Fibroblast of gingiva (primary cell): ENCODE measurements at places on chromosomes 12 and 14.

GRCh38 chr12:7959701-7960121, 23.7 kb upstream of the SLC2A3 start:
- no peak for DNase-seq

GRCh38 chr12:69068448-69068847, 135.5 kb upstream of the CPM start:
- no peak for DNase-seq

DNA sequence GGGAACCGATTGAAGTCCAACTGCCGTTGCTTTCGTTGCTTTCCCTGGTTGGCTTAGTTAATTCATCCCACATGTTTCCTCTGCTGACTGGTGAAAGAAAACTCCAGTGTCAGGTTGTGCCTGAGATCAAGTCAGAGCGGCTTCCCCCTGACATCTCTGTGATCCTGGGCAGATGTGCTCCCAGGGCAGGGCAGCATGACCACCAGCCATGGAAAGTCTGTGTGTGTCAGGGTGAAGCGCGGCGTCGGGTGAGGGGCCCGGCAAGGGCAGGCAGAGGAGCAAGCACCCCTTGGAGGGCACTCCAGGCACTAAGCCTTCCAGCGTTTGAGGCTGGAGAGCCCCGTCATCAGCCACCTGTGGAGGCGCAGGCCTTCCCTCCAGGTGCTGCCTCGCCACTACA, 54.5 kb upstream of the IGF1 start:
- no peak for DNase-seq

DNA sequence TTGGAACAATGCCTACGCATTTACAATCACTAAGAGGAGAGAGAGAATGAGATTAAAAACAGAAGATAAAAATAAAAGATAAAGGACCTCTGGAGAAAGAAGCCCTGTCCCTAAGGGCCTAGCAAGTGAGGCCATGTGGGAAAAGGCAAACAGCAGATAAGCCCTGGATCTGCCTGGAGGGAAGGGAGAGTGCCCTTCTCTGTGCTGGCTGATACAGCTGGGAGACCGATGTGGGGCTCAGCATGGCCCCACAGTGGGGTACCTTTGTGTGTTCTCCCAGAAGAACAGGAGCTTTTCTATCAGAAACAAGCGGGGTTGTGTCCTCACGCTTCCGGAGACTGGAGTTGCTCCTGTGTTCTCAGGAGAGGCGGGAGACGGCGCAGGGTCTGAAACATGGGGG, 59.9 kb downstream of the TMCC3 start:
- DNase-seq: no peak

GRCh38 chr12:2324387-2324786, 271.6 kb downstream of the CACNA1C start:
- no peak for DNase-seq

DNA sequence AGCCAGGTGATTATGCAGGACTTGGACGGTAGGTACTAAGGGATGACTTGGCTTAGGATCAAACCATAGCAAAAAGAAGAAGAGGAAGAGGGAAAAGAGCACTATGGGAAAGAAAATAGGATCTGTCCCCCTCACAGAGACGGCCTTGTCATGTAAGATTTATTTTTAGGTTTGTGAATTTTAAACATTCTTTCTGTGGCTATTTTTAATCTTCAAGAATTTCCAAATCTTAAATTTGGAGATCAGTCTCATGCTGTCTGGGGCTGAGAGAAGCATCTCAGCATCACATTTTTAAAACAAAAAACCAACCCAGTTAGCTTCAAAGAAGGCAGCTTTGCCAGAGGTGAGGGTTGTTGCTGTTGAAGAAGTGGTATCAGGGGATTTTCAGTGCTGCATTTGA, 52.6 kb upstream of the STRN3 start:
- DNase-seq: no peak

DNA sequence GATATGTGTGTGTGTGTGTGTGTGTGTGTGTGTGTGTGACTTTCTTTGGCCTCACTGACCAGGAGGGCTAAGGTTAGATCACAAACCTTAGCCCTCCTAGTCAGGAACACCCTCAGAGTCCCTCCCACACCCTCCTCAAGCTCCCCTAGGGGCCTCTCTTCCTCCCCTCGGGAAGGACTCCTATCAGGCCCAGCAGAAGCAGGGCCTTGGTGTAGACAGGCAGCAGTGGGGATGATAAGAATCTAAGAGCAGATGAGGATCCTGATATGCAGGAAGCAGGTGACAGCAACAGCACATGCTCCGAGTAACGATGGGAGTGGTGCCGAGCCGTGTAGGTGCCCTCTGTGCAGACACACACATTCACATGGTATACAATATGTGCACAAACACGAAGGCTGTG, 20.7 kb downstream of the PLEK2 start:
- no peak for DNase-seq

GRCh38 chr14:63745858-63746425, 18.1 kb upstream of the SGPP1 start:
- no peak for DNase-seq

GRCh38 chr12:3225154-3225795, 148.1 kb downstream of the TSPAN9 start:
- no peak for DNase-seq

DNA sequence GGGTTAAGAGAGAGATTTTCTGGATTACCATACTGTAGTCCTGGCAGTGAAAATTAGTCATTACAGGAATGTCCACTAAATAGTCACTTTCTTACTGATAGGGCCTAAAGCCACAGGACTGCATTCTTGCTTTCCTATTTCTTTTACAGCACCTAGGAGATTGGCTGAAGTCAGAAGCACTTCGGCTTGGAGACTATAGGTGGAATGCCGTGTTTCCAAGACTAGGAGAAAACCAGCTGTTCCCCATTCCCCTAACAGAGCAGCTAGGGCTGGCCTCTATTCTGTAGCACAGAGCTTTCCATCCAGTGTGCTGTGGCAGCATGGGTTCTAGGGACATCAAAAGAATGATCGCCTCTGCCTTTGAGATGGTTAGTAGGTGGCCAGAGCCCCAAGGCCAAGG, 15.1 kb downstream of the PIGH start:
- no peak for DNase-seq

- no peak for DNase-seq
These were observed 612.7 kb upstream of the ATP2B1 start for GRCh38 chr12:90321369-90321768.

- DNase-seq: no peak
These were observed 9.6 kb upstream of the SMARCC2 start for GRCh38 chr12:56198836-56199235.

DNA sequence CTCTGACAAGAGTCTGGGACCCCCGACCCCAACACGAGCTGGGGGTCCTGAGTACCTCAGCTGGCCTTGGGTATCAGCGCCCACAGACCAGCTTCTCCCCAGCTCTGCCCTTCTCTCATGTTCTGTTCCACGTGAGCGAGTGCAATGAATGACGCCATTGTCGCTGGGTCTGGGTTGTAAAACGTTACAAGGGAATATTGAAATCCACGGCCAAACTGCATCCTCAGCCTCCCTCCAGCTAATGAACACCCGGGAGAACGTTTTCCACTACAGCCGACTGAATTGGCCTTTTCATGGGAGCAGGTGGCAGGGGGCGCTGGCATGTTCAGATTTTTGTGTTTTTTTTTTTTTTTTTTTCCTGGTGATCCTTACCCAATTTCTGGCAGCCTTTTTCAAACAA, 34.7 kb downstream of the TBX5 start:
- DNase-seq: no peak

DNA sequence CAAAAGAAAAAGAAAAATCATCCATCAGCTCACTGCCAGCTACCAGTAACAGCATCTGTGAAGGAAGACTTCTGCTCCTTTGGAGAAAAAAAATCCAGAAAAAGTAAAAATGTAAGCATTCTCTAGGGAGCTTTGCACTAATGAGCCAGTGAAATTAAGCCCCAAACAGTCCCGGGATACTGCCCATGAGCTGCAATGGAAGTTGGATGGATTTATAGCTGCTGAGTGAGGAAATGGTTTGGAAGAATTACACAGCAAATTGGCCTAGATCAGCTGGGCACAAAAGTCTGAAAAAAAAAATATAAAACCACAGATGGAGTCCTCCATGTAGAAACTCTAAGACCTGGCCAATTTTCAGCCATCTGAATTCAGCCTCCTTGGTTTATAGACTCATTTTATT, 462.9 kb upstream of the USP15 start:
- DNase-seq: no peak
